Aorta (tissue), 5 donors: ENCODE measurements at places on chromosomes 4 and X. TPM values are rescaled to one million over a fixed set of nuclear protein-coding genes. Genes with fewer than 3 reads are reported as not detected.

Gene FRG1
- 45.9 TPM for total RNA-seq

Gene TSC22D3
- 265 TPM for total RNA-seq

DNA sequence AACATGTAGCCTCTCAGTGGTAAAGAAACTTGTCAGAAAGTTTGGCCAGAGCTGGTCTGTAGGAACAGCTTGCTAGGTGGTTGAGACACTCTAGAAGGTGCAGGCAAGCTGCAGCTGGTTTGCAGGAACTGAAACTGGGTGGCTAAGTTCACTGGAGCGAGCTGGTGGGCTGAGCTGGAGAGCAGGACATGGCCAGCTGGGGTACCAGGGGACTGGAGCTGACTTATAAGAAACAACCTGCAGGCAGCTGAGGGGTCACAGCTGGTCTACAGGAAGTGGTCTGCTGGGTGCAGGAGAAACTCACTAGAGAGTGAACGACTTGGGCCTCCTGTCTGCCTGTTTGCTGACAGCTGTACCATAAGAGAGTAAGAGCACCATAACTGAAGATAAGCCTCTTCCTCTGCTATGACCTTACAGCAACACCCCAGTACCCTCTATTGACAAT is 157.1 kb upstream of the LNX1 start:
- peak; percentile 42 for DNase-seq

DNA sequence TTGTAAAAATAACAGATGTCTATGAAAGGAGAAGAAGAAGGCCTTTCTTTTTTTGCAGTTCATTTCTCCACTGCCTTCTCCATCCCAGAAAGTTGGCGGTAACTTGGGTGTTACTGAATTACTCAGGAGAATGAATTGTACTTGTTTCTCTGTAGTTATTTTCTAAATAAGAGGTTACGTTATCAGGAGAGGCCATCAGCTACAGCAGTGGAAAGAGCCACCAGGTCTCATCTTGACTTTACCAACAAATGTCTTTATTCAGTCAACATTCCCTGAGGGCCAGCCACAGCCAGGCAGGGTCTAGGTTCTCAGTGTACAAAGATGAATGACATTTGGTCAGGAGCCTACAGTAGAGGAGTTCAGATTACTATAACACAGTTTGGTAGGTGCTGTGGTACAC is 8.1 kb downstream of the HADH start:
- no peak for DNase-seq

GRCh38 chr4:153243468-153243867 is 39.2 kb downstream of the TRIM2 start:
- DNase-seq, result no peak

- DNase-seq, result no peak
These were observed 315.7 kb downstream of the FBXW7 start for GRCh38 chr4:152220201-152220666.

DNA sequence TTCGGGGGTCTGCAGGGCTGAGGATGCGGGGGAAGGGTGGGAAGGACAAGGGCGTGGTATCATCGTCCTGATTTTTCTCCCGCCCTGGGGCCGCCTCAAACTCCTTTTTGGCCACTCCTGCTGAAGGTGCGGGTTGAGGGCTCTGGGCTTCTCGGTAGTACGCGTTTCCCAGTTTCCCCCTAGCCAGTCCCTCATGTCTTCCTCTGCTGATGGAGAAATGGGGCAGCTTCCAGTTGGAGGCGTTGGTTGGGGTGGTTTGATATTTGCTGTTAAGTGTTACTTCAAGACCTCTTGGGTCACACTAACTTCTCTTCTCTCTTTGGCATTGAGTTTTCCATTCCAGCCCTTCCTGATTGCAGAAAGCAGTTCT is 482 bp downstream of the GSTCD start:
- DNase-seq, result no peak

Gene IL1RAPL1
- total RNA-seq, result 0.26 TPM

Gene MND1
- 0.81 TPM for total RNA-seq

Gene SYTL5
- total RNA-seq, result not detected

Gene HSFX4
- not detected for total RNA-seq

- DNase-seq, result no peak
These were observed 171.7 kb downstream of the SHROOM3 start for GRCh38 chr4:76606645-76607265.

GRCh38 chrX:22196149-22196548 is 76.6 kb upstream of the CBLL2 start:
- DNase-seq, result no peak

DNA sequence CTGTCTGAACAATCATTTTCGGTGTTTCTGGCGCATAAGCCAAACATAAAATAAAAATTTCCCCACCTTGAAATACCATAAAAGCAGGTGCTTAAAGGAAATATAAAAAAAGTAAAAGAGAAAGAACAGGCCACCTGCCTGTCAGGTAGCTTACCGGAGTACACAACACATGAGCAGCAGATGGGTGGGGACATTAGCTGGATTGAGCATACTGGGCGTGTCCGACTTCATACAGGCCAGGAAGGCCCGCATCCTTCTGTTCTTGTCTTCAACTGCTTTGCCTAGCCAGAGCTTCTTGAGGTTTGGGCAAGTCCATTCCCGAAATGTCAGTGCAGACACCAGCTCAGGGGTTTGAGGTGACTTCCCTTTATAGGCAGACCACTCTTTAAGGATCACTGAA is 66.7 kb downstream of the FAM120C start:
- DNase-seq, result no peak

- DNase-seq, result no peak
These were observed 353.3 kb upstream of the EMCN start for GRCh38 chr4:100870940-100871772.

Gene OTOP1
- total RNA-seq, result not detected

GRCh38 chr4:136900696-136901095 is 631.6 kb downstream of the PCDH18 start:
- no peak for DNase-seq

DNA sequence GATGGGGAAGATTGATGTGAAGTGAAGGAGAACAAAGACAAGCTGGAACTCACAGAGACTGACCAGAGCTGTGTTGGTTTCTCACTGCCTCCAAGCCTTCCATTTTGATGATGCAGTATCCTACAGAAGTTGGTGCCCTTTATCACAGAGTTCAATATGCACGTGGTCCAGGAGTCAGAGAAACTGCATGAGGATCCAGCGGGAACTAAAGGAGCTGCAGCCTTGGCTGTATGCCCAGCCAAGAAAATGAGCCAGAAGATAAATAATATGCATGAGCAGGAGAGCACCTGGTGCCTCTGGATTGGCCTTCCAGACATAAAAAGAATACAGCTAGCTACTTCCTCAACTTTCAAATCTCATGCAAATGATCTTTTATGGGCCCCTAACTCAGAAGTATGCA is 44.3 kb upstream of the DCLK2 start:
- DNase-seq, result no peak

GRCh38 chr4:170979736-170980135 is 833.5 kb upstream of the GALNTL6 start:
- peak; percentile 70 for DNase-seq

Gene TMEM184C
- total RNA-seq, result 23.1 TPM

GRCh38 chrX:147570483-147570882 is 341.2 kb upstream of the FMR1 start:
- DNase-seq, result no peak

DNA sequence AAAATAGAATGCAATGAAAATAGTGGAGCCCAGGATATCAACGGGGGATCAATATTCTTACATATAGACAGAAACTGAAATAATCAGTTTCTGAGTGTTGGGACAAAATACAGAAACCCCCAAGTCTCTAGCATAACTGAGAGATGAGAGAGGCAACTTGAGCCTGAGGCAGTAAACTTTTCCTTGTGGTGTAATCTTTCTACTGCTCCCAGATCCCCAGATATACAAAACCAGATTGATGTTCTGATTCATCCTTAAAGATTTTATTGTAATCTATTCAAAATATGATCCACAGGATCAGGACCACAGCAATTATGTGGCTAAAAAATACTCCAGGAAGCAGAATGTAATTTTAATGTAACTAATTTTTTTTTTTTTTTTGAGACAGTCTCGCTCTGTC is 2282.6 kb downstream of the ARAP2 start:
- DNase-seq, result no peak

Gene ABCG2
- total RNA-seq, result 3.5 TPM

DNA sequence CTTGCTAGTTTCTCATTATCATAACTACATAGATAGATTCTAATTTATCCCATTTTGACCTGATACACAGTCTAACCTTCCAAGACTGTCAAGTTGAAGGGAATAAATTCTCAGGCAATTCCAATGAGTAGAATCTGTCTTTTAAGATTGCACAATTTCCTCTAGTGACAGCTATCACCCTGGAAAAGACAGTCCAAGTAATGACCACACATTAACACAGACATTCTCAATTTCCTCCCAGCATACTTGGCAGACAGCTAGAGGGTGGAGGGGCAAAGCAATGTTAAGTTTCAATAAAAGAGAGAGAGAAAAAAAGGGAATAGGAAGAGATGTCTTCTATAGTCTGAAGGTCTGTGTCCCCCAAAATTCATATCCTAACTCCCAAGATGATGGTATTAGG is 234.7 kb downstream of the LDB2 start:
- DNase-seq, result no peak

DNA sequence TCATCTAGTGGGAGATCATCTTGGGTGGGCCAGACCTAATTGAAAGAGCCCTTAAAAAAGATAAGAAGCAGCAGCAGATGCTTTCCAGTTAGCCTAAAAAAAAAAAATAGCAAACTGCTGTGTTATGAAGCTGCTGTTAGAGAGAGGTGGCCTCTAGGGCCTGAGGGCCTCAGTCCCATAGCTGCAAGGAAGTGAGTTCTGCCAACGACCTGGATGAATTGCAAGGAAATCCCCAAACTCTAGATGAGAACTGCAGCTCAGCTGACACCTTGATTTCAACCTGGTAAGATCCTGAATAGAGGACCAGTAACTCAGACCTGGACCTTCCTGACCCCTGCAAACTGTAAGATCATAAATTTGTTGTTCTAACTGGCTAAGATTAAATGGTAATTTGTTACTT is 275.2 kb downstream of the TENM3 start:
- DNase-seq, result no peak

DNA sequence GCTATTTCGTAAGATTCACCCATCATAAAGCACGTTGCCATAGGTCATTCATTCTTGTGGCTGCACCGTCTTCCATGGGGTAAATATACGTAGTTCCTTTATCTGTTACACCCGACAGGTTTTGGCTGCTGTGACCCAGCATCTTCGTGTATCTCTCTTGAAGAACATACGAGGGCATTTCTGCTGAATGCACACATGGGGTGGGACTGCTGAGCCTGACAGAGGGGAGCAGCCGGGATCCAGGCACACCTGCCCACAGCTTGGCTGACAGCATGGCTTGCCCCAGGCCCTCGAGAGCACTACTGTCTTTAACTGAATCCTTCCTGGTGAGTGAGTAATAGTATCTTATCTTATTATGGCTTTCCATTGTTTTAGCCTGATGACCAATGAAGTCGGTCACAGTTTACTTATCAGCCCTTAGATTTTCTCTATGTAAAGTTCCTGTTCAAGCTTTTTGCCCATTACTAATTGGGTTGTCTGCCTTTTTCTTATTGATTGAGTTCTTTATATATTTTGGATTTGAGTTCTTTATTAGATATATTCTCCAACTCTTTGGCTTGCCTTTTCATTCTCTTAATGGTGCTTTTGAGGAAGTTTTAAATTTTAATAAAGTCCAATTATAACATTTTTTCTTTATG is 45.0 kb upstream of the MXD4 start:
- DNase-seq, result no peak
